ENCODE measurements at places on chromosomes 3 and 15. TPM values are rescaled to one million over a fixed set of nuclear protein-coding genes. Genes with fewer than 3 reads are reported as not detected.

The EPHA6 gene
- total RNA-seq: not detected

The USP4 gene
- total RNA-seq: 36.1 TPM

DNA sequence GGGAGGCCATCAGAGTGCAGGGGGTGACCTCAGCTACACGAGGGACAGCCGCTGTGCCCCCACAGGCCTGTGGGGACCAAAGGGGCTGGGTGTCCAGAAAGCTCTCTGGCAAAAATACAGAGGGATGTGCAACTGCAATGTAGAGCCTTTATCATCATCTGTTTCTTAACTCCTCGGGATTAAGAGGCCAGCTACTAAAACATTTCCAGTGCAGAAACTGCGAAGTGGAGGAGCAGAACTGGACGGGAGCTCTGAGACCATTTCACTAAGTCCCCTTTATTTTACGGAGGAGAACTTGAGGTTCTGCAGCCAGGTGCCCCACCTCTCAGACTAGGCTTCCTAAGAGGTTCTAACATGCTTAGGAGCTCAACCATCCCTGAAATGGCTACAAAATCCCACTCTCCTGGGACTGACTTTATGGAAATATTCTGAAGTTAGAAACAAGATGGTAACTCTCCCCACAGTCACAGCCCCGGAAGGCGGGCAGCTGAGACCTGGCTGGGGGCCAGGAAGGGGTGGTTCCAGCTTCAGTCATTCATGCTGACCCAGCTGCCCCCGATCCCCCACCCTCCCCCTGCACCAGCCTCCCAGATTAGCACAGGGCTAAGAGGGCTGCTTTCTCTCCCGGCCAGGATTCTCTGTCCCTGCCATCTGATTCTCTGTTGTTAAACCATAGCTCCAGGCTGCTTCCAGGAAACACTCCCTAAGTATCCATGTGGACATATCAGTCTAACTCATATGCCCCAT, 40.3 kb downstream of the UMPS start:
- DNase-seq: no peak

The AGTR1 gene
- total RNA-seq: not detected

- no peak for DNase-seq
Observed at GRCh38 chr3:14267976-14268375, 89.4 kb downstream of the LSM3 start.

DNA sequence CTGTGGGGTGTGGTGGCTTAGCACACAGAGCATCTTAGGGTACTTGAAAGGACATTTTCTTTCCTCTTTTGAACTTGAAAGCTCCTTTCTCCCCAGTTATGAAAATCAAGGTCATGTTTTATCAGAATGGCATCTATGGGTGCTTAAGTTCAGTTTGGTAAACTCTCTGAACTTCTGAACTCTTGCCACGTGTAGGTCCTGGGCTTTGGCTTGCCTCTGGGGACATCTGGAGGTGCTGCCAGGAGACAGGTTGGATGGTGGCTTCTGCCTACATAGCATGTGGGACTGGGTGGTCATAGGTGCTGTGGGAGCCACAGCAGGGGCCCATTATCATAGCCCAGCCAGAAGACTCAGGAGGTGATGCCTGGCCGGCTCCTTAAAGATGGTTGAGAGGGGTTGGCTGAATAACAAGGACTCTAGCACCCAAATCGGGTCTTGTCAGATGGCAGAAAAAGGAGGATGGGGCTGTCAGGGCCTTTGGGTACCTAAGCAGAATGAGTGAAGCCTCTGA, 15.6 kb downstream of the GHRL start:
- DNase-seq: no peak

- DNase-seq: no peak
Observed at GRCh38 chr15:63909819-63910437, 76.2 kb upstream of the HERC1 start.

The HGD gene
- not detected for total RNA-seq

The DUOXA2 gene
- under 0.01 TPM for total RNA-seq

Data from hematopoietic multipotent progenitor cell (in vitro differentiated cells).